Muscle of leg (tissue), 16 donors: ENCODE measurements at places on chromosomes 16 and 17.

DNA sequence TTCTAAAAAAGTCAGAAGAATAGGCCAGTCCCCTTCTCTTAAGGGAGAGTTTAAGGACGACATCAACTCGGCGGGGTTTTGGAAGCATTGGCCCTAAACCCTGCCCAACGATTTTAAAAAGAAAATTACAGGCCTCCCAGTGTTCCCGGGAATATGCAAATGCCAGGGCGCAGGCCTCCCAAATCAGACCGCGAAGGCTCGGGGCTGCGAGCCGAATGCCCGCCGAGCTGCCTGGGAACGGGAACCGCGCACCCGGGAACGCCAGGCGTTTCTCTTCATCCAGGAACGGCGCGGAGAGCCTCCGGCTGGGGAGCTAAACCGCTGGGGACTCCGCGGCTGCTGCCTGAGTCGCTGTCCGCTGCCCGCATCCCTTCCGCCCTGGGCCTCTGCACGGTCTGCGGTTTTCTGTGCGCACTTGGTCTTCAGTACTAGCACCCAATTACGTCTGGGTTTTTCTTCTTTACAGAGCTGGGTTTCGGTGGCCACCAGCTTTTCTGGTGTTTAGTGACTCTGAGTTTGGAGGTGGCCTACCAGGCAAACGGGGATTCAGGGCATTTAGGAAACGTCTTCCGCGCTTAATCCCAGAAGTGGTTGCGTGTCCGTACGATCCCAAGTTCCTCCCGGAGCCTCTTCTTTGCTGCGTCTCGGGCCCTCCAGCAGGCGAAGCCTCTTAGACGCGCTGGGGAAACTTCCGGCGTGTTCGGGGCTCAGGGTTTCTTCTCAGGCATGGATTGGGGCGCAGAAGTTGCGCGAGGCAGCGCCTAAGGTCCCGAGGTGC is 5.7 kb downstream of the IRX5 start:
- DNase-seq = peak; percentile 38

- peak; percentile 57 for DNase-seq
Measured at GRCh38 chr17:50238601-50239280, 35.5 kb upstream of the TMEM92 start.

DNA sequence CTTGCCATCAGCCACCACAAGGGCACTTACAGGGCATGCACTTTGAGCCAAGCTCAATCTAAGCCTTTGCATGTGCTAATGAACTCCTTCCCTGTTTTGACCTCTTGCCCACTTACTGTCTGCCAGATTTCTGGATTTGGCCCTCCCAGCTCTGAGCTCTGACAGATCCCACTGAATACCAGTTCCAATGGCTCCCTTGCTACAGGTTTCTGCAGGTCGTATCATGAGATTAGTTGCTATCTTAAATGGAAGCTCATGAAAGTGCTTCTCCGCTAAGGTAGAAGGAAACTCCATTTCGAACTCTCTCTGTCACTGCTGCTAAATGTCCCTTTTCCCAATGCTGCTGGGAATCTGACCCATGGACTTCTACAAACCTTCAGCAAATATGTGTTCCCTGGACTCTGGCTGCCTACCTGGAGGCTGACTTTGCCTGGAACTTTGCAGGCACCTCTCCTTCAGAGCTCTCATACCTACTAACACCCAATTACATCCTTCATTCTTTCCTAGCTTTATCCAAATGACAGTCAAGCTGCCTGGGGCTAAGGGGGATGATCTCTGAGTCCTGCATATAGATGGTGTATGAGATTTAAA is 23.5 kb upstream of the TOB1 start:
- DNase-seq = no peak

- peak; percentile 84 for DNase-seq
Measured at GRCh38 chr17:79664930-79665737, 54.3 kb upstream of the RBFOX3 start.

DNA sequence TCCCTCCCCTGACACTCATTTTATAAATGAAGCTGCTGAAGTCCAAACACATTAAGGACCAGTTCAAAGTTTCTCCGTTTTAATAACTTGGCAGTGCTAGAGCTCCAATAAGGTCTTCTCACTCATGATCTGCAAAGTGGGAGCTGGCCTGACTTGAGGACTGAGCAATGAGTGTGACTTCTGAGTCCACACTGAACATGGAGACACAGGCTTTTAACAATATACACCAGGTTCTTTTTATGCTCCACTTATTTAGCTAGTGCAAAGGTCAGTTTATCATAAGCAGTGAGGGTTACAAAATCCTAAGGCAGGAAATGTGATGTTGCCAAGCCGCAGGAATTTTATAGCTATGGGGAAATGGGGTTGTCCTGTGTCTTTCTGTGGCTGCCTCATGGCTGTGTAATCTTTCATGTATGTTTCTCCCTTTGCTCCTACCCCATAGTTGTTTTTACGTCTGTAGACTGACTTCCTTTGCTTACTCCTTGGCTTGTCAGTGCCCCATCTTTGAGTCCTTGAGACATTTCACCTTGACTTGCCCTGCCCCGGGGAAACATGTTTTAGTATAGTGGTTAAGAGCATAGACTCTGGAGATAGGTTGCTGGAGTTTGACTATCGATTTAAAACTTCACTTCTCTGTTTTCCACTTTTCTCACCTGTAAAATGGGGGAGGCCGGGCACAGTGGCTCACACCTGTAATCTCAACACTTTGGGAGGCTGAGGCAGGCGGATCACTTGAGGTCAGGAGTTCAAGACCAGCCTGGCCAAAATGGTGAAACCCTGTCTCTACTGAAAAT is 12.2 kb upstream of the MMD start:
- peak; percentile 41 for DNase-seq

GRCh38 chr17:38729886-38730525 is at the start of gene CISD3:
Gene CISD3, plus strand, starts transcription at chr17:38730341. Its CDS starts 18 bp downstream, at chr17:38730359.
- peak; percentile 94 for DNase-seq

GRCh38 chr16:81432937-81433557 is 11.6 kb upstream of the CMIP start:
- no peak for DNase-seq
